Epithelial cell of prostate (primary cell): ENCODE measurements at places on chromosomes 16 and 17.

GRCh38 chr17:82926716-82927115, 86.9 kb upstream of the ZNF750 start:
- no peak for DNase-seq

DNA sequence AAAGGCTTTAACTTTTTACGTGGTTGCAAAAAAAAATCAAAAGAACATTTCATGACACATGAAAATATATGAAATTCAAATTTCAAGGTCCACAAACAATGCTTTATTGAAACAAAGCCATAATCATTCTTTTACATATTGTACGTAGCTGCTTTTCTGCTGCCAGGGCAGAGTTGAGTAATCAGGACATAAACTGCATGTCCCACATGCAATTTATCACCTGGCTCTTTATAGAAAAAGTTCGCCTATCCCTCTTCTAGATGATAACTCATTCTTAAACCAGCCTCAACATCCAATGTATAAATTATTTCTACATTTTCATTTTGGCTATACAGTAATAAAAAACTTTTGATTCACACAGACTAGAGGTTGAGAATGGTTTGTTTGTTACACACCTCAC, 154.9 kb downstream of the AXIN2 start:
- no peak for DNase-seq

DNA sequence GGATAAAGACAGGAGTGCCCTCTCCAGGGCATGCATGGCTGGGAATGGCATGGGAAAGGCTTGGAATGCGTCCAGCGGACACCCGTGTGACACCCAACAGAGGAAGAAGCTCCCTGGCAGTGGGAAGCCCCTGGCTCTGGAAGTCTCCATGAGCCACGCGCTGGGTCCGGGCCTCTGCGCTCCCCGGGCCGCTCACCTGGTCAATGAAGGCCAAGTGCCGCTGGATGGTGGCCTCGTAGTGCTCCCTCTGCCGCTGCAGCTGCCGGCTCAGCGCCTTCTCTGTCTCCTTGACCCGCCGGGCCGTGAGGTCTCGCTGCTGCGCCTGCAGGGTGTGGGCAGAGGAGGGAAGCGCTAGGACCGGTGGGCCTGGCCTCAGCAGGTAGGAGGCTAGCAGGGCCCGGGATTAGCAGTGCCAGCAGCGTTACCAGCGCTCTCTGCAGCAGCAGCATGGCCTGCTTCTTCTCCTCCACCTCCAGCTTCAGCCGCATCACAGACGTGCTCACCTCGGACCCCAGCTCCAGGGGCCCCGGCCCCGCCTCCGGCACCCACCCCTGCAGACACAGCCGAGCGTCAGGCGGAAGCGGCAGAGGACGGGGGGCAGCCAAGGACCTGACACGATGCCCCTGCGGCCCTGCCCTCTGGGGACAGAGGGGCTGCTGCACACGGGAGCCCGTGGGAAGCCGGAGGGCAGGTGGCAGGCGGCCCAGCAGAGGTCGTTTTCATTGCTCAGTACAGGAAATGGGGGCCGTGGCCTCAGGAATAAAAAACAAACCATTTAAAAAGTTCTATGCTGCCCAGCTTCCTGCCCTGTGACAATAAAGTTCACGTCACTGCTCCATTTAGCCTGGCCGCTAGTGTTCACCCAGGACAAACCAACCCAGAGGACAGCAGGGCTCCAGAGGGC, 26.0 kb downstream of the CEP131 start:
- DNase-seq = no peak

- DNase-seq = no peak
These were observed 43.2 kb upstream of the SCNN1B start for GRCh38 chr16:23258919-23259237.

DNA sequence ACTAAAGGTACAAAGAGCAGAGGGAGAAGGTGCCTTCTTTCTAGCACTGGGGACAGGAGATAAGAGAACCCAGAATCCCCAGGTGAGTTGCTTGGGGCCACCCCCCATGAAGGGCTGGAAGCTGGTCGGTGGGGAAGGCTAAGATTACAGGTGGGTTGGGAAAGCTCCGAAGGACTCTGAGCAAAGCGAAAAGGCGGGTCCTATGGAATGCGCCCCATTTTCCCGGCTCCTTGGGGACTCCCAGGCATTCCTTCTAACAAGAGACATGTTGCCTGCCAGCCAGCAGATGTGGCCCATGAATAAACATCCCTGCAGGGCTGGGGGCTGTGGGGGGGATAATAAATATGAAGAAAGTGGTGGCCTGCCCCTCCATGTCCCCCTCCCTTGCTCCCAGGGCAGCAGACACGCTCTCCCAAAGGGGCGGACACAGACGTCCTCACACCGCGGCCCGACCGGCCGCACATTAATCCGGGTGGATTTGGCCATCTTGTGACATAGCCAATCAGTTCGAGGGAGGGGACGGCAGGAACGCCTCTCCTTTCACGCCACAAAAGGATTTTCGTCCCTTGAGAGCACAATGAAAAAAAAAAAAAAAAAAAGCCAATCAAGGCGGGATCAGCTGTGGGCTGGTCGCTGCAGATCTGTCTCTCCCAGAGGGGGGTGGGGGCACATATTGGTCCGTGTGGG, 98.5 kb downstream of the SOX9 start:
- DNase-seq = no peak

DNA sequence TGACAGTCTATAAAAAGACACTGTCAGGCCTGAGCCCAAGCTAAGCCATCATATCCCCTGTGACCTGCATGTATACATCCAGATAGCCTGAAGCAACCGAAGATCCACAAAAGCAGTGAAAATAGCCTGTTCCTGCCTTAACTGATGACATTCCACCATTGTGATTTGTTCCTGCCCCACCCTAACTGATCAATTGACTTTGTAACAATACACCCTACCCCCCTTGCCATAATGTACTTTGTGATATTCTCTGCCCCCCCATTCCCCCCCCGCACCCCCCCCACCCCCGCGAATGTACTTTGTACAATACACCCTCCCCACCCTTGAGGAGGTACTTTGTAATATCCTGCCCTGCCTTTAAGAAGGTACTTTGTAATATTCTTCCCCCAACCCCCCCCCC, 82.2 kb upstream of the MED13 start:
- DNase-seq = no peak

GRCh38 chr16:56246051-56246817, 54.9 kb downstream of the GNAO1 start:
- peak; percentile 67 for DNase-seq

DNA sequence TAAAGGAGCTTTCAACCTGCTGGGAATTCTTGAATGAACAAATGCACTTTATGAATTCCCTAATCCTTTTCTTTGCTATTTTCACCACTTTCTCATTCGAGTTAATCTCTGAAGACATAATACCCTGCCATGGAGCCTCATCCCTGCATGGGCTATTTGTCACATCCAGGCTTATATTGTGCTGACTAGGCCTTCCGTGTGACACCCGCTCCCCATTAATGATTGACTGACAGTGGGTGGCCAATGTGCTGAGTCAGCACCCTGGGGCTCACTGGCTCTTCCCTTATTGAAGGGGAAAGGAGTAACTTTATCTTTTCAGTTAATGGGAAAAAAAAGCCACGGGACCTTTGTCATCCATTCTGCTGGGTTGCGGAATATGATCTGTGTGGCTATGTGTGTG, 1024.8 kb upstream of the EEF2KMT start:
- no peak for DNase-seq

DNA sequence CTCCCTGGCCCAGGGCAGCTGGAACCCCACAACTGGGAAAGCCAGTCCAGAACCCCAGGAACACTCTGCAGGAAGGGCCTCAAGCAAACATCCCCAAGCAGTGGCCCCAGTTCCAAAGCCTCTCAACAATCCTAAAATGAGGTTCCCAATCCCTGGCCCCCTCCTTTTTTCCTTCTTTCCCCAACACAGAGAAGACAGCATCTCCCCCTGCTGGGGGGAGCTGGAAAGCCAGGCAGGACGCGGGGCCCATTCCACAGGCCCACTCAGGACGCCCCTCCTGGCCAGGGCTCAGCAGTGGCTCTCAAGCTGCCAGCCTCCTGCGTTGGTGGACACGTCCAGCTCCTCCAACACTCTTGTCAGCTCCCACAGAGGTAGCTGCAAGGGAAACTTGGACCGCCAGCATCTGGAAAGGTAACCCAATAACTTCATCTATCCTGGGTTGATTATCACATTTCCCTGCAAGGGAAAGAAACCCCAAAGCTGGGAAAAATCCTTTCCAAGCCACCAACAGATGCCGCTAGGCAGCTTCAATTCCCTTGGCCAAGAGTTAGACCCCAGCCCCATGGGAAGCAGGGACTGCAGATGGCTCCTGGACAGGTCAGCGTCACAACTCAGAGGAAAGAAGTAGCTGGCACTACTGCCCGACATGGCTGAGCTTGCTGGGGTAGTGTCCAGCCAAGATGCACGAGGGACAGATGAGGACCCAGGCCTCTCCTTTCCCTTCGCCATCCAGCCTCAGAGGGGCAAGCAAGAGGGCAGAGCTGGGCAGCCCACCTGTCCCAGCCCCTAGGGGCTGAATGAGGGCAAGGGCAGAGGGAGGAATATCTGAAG, 7.6 kb downstream of the HDAC5 start:
- no peak for DNase-seq

- DNase-seq = no peak
These were observed 14.6 kb upstream of the HSBP1 start for GRCh38 chr16:83793179-83793578.

DNA sequence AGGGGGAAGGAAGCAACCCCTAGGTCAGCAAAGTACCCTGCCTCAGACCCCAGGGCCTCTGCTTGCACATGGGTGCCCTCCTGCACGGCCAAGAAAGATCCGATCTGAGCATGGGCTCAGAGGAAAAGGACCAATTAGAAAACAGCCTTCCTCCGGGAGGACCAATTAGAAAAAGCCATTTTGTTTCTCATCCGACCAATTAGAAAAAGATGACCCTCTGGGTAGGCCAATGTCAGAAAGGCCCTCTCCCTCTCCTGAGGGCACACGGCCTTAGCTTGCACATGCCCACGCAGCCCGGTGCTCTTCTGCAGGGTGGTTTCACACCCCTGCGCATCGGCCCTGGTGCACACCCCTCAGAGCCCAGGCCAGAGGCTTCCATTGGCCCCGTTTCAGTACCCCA, 5.1 kb upstream of the CISD3 start:
- DNase-seq = no peak

- peak; percentile 99 for DNase-seq
These were observed 11.0 kb downstream of the P3H4 start for GRCh38 chr17:41800601-41801373.

DNA sequence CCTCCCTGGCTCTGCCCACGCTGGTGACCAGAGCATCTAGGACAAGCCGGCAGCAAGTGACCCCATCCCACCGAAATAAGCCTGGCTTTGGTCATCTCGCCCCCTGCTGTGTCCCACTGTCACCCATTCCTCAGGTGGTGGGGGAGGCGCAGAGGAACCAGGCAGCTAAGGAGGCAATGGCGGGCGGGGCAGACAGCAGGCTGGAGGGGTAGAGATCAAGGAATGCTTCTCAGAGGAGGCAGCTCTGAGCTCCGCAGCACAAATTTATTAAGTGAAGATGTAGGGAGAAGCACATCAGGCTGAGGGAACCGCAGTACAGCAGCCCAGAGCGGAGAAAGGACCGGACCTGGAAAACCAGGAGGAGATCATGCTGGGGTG, 7.5 kb upstream of the KREMEN2 start:
- DNase-seq = no peak

DNA sequence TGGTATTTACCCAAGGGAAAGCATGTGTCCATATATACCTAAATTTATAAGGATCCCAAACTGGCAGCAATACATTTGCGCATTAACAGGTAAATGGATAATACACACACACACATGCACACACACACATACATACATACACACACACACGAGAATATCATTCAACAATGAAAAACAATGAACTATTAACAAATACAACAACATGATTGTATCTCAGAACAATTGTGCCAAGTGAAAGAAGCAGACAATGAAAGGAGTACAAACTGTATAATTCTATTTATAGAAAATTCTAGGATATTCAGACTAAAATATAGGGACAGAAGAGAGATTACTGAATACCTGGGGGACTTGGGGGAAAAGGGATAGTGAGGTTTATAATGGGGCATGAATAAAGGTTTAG, 323.0 kb downstream of the KCNJ2 start:
- no peak for DNase-seq

GRCh38 chr16:84839054-84839453, 19.3 kb downstream of the CRISPLD2 start:
- no peak for DNase-seq

- peak; percentile 33 for DNase-seq
These were observed 70.8 kb downstream of the XPO6 start for GRCh38 chr16:28140788-28141618.

- no peak for DNase-seq
These were observed 689.7 kb upstream of the SOX9 start for GRCh38 chr17:71431146-71431545.

- no peak for DNase-seq
These were observed 109.3 kb downstream of the IRX3 start for GRCh38 chr16:54177052-54177861.

DNA sequence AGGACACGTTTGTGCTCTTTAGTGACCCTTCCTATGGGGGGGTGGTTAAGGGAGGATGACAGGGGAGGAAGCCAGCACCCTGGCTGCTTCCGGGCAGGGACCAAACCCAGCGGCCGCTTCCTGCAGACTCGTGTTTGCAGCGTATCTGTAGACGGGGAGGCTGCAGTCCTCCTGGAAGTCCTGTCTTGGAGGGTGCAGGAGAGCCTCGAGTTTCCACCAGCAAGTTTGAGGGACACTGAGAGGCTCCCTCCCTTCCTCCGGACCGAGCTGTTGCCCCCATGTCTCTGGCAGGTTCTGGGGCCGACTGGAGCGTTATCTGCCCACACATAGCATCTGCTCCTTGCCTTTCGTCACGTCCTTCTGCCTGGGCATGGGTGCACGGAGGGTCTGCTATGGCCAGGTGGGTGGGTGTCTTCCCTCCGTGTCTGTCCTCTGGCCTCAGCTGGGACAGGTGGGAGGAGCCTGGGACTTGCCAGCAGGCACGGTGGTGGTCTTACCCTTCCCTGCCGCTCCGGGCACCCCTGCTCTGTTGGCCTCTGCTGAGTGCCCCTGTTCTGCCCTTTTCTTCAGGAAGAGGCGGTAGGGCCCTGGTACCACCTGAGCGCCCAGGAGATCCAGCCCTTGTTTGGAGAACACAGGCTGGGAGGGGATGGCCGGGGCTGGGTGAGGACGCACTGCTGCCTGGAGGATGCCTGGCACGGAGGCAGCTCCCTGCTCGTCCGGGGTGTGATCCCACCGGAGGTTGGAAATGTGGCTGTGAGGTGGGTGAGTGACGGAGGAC, 8.8 kb downstream of the ENGASE start:
- no peak for DNase-seq

DNA sequence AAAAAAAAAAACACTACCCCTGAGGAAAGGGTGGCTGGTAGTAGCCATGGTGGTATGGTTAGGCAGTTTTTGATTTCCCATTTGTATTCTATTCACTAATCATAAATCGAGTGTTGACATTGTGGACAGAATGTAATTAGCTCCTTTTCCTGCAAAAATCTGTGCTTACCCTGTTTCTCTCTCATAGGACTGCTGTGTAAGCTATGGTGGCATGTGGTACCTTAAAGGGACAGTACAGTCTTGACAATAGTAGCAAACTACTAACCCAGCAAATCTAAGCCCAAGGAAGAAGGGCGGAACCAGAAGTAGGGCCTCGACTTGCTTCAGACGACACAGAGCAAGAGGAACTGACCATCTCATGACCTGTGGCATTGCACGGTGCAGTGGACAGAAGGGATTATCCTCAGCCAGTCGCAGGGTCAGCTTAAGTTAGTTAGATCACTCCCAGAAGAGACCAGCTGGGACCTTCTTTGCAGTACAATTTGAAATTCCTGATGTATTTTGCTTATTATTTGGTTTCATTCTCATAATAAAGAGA, 36.3 kb downstream of the POLR3E start:
- DNase-seq = no peak
